Stimulated activated CD8-positive, alpha-beta memory T cell treated with anti-CD3 and anti-CD28 coated beads, Interleukin-7, amount 100 ng/mL, for 1 hour (primary cell): ENCODE measurements at places on chromosomes 6 and 20.

DNA sequence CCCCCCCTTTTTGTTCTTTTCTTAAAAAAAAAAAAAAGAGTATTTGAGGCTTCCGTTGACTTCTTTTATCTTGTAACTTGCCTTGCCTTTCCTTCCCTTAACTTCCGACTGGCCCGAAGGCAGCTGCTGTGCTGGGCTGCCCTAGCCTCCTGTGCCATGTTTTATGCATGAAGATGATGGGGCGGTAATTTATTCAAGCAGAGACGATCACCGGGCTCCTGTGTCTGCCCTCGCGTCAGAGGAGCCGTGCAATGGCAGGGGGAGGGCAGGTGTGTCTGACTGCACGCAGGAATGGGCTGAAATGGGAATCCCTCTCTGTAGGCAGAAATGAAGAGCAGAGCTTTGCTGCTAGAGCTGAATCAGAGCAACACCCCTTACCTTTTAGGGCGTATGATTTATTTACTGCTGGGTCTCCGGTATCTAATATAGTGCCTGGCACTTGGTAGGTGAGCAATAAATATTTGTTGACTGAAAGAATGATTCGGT lies 106.3 kb upstream of the RIPOR2 start:
- DNase-seq: no peak

GRCh38 chr6:133992992-133993680 lies 40.1 kb downstream of the TBPL1 start:
- no peak for DNase-seq

DNA sequence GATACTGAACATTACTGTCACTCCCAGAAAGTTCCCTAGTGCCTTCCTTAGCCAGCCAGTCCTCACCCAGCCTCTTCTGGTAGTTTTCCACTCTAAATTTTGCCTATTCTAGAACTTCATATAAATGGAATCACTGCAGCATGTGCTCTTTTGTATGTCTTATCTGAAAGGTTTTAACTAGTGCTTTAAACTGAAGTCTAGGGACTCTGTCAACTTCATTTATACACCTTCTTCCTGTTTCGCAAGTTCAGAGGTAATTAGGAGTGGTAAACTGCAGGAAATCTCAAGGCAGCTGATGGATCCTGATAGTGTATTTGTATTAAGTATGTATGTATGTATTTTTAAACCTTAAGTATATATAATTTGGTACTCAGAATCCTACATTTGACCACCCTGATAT lies 94.3 kb downstream of the TCP11 start:
- no peak for DNase-seq

DNA sequence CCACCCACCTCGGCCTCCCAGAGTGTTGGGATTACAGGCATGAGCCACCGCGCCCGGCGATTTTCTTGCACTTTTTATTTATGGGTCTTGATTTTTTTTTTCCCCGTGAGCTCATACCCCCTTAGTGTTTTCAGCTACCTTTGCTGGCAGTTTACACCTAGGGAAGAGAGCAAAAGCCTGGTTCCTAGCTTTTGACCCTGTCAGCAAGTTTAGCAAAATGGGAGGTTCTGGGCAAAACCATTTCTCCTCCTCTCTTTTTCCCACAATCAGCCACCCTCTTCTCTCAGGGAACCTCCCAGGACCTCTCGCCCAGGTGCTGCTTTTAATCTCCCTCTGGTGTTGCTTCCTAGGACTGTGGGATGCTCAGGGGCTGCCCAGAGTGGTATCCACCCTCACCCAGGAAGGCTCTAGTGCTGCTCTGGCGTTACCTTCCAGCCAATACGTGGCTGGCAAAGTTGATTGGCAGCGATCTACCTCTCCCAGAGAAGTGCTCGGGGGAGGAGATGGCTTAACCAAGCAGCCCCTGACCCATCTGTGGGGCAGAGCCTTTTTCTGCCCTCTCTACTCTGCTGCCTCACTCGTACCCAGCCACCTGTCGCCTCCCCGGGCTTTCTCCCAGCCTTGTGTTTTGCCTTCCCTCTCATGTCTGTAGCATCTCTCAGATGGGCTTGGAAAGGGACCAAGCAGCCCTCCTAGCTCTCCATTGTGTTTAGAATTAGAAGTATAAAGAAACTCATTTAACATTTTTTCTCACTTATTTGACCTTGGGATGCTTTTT lies 37.4 kb downstream of the KAT14 start:
- DNase-seq: no peak

- no peak for DNase-seq
These were observed 513.7 kb upstream of the SULF2 start for GRCh38 chr20:48298851-48299484.

DNA sequence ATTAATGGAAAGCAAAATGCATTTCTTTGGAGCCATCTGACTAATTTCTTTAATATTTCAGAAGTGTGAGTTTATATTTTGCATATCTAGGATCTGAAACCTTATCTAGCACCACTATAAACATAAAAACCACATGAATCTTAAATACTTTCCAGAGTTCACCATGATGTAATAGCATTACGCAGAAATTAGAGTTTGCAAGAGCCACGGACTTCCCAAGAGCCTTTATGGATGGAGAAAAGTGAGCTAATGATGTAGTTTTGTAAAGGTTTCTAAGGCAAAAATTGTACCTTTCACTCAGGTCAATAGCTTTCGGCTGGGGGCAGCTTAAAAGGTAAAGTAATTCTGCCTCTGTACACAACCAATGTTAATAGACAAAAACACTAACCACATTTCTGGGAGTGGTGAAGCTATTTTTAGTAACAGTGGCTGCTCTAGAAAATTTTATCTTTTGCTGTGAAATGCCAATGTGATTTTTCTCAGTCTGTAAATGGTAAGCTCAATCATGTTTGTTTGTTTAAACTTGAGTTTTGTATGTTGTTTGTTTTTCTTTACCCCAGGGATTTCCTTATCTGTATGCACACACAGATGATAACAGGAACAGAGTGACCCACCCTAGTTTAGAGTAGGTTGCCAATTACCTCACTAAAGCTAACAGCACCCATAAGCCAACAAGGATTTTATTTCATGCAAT lies 80.5 kb downstream of the FILIP1 start:
- no peak for DNase-seq

GRCh38 chr6:40792183-40792582 lies 205.0 kb upstream of the LRFN2 start:
- DNase-seq: no peak

- no peak for DNase-seq
These were observed 12.4 kb downstream of the TPMT start for GRCh38 chr6:18142591-18142861.

DNA sequence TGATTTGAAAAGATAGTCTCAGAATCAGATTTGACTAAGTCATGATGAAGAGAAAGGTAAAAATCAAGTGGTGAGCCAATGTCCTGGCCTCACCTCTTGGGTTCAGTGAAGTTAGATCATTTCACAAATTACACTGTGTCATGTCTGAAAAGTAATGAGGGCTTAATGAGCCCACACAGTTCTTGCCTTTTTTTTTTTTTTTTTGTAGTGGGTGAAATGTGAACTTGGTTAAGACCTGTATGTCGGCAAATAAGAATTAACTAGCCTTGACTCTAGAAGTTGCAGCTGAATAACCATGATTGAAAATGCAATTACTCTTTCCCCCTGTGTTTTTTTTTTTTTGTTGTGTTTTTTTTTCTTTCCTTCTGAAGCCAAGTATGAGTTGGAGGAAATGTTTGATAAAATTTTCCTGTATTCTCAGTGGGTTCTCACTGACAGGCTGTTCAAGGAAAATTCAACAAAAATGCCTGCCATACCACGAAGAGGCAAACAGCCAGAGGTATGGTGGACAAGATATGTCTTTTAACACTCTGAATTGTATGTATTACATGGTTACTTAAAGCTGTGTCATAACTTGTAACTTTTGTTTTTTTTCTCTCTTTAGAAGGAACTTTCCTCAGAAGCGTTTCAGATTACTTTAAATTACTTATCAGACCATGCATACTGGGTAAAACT lies 135.2 kb upstream of the MLIP start:
- no peak for DNase-seq

GRCh38 chr20:50387996-50388332 lies 122.2 kb upstream of the PTPN1 start:
- DNase-seq: no peak

- DNase-seq: no peak
These were observed 43.9 kb upstream of the CD93 start for GRCh38 chr20:23129891-23130621.

GRCh38 chr6:75893058-75893775 lies 144.2 kb downstream of the MYO6 start:
- DNase-seq: no peak

DNA sequence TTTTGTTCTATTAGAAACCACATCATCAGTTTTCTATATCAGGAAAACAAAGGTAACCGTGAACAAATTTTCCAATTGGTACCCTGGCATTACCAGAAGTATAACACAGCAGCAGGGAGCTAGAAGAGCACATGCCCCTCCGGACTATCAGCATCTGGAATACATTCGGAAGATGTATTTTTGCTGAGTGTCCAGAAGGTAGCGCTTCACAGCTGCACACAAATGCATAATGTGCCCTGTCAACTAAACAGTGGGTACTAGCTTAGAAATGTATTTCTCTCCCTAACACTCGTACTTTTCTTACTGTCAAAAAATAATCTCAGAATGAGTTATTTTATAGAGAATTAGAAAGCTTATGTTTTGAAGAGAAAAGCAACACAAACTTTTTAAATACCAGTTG lies 77.6 kb downstream of the HUS1B start:
- DNase-seq: no peak

DNA sequence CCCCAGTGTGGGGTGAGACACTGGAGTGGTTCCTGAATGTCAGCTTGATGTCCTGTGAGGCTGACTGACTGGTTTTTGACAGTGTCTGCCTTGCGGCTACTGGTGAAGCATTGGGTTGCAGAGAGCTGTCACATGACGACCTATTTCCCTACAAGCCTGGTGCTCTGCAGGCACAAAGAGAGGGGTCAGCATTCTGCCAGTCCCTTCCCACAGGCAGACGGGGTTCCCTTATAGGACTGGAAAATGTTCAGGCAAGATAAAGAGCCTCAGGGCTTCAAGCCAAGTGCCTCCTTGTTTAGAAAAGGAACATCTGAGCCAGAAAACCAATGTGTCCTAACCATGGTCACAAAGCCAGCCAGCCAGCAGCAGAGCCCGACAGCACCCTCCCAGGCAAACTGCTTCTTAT lies 11.0 kb downstream of the LY86 start:
- no peak for DNase-seq

DNA sequence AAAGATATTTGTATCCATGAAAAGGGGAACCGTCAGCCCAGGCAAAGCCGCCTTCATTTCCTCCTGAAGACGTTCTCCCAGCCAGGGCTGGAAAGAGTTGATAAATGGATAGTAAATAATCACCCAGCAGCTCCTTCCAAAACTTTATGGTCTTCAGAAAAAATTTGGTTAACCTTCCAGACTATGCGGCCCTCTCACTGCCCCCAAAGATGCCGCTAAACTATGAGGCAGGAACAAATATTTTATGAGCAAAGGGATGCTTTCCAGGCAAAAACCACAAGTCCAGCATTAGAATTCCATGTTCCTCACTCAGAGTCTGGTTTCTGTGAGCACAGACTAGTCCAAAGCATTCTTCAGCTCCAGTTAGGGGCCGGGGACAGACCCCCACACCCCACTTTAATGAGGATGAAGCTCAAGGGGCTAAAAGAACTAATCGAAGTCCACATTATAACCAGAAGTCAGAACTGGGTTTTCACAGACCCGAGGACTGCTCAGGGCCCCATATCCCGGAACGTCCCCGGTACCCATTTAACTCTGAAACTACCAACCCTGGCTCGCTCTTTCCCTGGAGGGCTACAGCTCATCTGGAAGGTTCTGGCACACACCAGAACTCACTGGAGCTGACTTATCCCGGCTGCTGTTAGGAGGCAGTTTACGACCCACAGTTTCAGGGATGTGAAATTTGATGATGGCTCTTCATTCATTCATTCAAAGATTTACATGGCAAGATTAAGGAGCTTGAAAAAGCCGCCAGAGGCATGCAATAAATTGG lies 29.4 kb downstream of the BMP7 start:
- DNase-seq: no peak

- DNase-seq: no peak
These were observed 115.9 kb upstream of the NAA20 start for GRCh38 chr20:19901226-19901625.

- DNase-seq: no peak
These were observed 11.1 kb upstream of the SERINC3 start for GRCh38 chr20:44532981-44533331.

DNA sequence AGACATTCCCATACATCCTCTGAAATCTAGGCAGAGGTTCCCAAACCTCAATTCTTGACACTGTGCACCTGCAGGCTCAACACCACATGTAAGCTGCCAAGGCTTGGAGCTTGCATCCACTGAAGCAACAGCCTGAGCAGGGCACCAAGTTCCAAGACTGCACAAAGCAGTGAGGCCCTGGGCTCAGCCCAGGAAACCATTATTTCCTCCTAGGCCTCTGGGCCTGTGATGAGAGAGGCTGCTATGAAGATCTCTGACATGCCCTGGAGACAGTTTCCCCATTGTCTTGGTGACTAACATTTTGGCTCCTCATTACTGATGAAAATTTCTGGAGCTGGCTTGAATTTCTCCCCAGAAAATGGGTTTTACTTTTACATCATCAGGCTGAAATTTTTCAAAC lies 107.5 kb upstream of the SAMD5 start:
- DNase-seq: no peak

DNA sequence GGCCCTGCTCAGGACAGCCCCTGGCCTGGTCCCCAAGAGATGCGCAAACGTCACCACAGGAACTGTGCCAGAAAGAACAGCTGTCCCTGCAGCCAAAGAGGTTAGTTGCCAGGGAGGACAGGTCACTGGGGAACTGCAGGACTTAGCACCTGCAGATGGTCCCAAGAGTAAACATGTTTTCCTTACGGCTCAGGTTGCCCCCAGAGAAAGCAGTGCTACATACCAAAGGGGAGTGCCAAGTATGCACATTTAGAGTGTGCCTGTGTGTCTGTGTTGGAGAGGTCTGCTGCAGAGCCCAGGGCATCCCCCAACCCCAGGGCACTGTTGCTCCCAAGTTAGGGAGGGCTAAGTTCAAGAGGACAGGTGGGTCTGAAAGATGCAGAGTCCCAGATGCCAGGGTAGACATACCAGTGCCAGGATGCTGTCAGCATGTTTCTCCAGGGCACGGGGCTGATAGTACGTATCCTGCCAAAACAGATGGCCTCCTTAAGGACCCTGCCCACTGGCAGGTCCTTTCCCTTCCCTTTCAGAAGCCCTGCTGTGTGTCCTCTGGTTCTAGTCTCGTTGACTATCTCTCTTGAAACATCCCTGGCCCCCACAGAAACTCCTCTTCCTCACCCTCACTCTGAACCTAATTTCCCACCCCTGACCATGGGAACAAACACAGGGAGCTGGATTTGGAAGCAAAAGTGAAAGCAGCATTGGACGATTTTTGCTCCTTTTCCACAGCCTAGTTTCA lies 1.3 kb downstream of the ABHD16A start:
- no peak for DNase-seq

- DNase-seq: no peak
These were observed 1721.1 kb downstream of the GRIK2 start for GRCh38 chr6:103114582-103114981.

- no peak for DNase-seq
These were observed 64.4 kb downstream of the TMEM170B start for GRCh38 chr6:11601776-11602605.

DNA sequence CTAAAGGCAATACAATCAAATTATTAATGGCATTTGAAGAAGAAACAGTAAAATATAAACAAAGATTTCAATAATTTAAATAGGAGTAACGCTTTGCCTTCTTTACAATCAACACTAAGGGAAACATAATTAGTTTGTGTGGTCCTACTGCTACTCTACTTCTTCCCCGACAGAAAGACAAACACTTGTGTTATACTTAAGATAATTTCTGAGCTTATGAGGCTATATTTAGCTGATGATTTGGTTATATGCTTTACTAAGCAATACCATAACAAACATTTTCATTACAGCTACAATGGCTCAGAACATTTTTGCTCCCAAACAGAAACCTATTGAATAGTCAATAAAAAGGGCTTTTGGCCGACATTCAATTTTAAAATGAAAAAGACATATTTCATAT lies 1217.2 kb upstream of the GJE1 start:
- no peak for DNase-seq
